ENCODE measurements at places on chromosomes 7 and 10. TPM values are rescaled to one million over a fixed set of nuclear protein-coding genes. Genes with fewer than 3 reads are reported as not detected.
A peak's percentile ranks its signal among the peaks of the same experiment; 100 is the strongest.

- no peak for DNase-seq
These were observed 222.6 kb downstream of the EBF3 start for GRCh38 chr10:129741280-129741977.

GRCh38 chr10:101651336-101651735 is 43.6 kb downstream of the FBXW4 start:
- no peak for DNase-seq

GRCh38 chr10:62451611-62451975 is 77.4 kb downstream of the ZNF365 start:
- peak; percentile 47 for DNase-seq

ASB4 gene
- polyA plus RNA-seq = not detected

- DNase-seq = peak; percentile 45
These were observed 263.9 kb upstream of the FZD1 start for GRCh38 chr7:90999989-91000979.

DNA sequence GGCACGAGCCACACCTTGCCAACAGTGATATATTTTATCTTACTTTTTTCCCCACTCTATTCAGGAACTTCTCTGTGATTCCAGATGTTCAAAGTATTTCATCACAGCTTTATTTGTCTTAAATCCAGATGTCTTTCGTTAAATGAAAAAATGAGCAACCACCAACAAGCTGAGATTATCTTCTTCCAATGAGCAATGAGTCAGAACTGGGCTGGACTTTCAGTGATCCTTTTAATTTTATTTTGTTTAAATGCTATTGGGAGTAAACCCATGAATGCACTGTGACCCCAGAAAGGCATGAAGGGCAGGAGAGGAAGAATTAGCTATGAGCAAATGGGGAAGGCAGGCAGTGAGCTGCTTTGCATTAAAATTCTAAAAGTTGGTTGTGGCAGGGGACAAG is 77.6 kb upstream of the IMMP2L start:
- no peak for DNase-seq

EFCAB10 gene
- not detected for polyA plus RNA-seq

DUS4L gene
- polyA plus RNA-seq = 5.5 TPM

Data from fibroblast of lung (primary cell).